ENCODE measurements at places on chromosomes 3 and 15.
A peak's percentile ranks its signal among the peaks of the same experiment; 100 is the strongest.

GRCh38 chr3:99319961-99320360 is 318.4 kb upstream of the COL8A1 start:
- no peak for DNase-seq

DNA sequence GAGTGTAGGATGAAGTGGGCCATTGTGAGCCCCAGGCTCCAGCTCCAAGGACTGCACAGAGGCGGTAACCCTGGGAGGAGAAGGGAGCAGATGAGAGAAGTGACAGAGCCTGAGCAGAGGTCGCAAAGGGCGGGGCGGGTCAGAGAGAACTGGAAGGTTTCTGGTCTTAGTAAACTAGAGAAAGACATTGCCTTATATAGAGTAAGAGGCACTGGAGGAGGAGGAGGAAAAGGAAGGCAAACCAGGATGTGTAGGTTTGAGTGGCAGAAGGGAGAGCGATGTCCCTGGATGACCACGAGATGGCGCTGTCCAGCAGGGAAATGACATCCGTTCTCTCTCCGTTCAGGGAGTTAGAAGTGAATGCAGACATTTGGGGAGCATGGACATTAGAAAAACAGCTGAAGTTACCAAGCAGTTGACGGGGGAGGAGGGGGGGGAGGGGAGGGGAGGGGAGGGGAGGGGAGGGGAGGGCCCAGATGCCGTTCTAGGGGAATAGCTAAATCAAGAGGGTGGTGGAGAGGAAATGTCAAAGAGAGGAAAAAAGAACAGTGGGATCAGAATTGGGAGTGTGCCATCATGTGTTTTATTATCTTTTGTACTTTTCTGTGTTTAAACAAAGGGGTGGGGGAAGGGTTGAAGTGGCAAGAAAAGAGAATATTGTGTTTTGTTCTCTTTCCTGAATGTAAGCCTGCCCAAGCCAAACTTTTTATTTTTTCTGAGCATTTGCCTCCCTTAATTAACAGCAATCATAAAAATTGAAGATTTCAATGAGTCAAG is 48.8 kb downstream of the STARD5 start:
- DNase-seq: peak; percentile 86

DNA sequence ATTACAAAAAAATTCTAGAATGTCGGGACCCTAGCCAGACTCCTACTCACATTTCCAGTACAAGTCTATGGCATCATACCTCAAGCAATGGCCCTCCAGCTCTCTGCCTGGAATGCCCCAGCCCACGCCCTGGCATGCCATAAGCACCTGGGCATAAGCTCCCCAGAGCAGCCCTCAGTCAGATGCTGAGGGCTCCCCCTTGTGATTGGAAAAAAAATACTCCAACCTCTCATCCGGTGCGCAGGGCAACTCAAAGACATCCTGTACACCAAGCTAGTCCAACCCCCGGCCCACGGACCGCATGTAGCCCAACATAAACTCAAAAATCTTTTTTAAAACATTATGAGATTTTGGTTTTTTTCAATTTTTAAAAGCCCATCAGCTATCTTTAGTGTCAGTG is 115.4 kb downstream of the NEK10 start:
- no peak for DNase-seq

DNA sequence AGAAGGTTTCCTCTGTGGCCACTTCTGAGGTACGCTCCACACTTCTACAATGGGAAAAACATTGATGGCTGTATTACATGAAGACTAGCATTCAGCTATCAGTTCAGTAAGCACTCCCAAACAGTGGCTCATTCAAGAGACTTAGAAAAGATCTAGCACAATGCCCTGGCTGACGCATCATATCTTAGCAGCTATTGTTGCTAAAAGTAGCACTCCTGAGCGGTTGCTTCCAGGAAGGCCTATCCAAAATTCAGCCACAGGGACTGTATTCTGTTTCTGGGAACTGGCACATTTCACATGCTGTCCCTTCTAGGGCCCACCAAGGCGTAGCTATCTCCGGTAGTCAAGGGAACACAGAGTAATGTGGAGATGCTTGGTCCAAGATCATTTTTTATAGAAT is 21.2 kb upstream of the SPRED1 start:
- DNase-seq: no peak

DNA sequence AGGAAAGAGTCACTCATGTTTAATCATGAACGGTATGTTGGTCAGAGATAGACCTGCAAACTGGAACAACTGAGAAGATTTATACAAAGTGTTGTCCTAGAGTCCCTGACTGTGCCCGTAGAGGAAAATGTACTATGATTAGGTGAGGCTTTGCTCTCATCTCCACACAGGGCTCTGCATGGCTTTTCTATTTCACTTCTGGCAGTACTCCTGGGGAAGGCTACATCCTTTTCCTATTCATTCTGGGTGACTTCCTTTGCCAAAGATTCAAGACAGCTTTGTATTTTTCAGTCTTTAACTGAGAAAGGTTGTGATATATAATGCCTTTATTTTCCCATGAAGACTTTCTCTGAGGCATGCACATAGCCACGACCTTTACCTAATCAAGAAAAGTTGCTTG is 414.7 kb downstream of the ZBTB20 start:
- no peak for DNase-seq

Data from stimulated activated CD4-positive, alpha-beta T cell treated with anti-CD3 and anti-CD28 coated beads, Interleukin-2, amount 100 ng/mL, for 24 hours (primary cell).